Activated T-helper 9 cell treated with anti-CD3 and anti-CD28 coated beads, Interleukin-2, amount 50 U/mL, for 16 hours (primary cell): ENCODE measurements at places on chromosomes 3 and 15.

- no peak for DNase-seq
Measured at GRCh38 chr15:85785887-85786780, 8.6 kb downstream of the KLHL25 start.

DNA sequence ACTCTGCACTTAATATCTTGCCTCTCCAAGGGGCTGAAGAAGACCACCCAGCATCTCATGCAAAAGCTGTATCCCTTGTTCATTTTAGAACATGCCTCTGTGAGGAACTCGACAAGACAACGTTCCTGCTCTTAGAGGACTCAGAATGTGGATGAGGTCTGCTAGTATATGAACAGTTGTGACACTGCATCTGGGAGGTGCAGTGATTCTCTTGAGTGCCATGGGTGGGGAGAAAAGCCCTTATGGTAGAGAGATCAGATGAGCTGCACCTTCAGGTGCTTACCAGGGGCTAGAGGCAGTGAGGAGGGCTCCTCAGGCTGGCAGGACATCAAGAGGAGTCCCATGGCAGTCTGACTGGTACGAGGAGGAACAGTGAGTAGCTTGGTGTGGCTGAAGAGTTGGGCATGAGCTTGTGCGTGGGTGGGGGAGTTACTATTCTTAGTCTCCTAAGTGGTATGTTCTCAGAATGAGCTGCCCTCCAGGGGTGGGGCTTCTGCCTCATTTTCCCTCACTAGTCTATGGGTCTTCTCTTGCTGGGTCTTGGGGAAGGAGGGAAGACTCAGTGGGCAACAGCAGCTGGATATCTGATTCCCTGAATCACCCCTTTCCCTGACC lies 56.7 kb upstream of the ATP2B2 start:
- DNase-seq, result no peak

GRCh38 chr3:53641397-53641796 lies 147.0 kb downstream of the CACNA1D start:
- DNase-seq, result no peak

GRCh38 chr3:45666757-45667431 lies 22.3 kb upstream of the SACM1L start:
- DNase-seq, result no peak

- no peak for DNase-seq
Measured at GRCh38 chr3:46524008-46524407, 26.2 kb downstream of the RTP3 start.

- DNase-seq, result no peak
Measured at GRCh38 chr15:65326117-65326526, 21.6 kb downstream of the RNU5B-1 start.

DNA sequence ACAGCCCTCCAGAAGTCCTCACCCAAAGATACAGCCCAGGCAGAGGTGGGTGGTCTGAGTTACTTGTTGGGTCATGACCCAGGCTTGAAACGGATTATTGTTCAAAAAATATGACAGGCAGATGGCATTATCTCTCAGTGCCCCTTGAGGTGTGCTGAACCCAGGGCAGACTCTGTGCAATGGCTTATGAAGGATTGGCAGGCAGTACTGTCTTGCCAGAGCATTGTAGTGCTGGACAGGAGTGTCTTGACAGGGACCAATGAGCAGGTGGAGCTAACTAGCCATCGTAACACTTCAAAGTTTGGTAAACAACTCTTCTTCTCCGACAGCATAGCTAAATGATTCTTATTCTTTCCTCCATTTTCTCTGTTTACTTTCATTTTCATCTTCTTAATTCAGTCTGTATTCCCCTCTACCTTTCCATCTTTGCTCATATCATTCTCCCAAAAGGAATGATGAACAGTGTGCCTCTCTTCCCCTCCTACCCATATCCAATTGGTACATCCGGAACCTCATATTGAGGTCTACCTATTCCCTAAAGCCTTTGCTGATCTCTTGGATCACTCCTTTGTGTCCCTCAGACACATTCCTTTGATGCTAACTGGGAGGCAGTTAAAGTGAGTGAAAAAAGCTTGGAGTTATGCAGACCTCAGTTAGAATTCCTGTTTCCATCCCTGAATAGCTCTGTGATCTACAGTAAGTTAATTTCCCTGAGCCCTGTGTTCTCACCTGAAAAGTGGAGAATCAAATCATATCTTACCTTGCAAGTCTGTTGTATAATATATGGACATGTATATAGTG lies 2.6 kb upstream of the IL20RB start:
- DNase-seq, result no peak

- no peak for DNase-seq
Measured at GRCh38 chr3:13700362-13700761, 151.4 kb downstream of the FBLN2 start.

DNA sequence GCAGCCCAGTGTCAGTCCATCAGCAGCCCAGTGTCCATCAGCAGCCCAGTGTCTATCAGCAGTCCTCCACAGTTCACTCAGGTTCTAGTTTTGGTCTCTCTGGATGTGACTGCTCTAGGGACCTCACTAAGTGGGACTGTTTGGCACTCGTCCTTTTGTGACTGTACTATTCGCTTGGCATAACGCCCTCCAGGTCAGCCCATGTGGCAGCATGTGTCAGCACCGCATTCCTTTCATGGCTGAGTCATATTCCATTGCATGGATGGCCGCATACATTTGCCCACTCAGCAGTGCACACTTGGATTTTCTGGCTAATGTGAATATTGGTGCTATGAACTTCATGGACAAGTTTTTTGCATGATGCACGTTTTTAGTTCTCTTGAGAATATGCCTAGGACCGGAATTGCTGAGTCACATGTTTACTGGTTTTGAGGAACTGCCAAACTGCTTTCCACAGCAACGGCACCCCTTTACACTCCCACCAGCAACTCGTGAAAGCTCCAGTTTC lies 16.4 kb downstream of the CHST13 start:
- no peak for DNase-seq

DNA sequence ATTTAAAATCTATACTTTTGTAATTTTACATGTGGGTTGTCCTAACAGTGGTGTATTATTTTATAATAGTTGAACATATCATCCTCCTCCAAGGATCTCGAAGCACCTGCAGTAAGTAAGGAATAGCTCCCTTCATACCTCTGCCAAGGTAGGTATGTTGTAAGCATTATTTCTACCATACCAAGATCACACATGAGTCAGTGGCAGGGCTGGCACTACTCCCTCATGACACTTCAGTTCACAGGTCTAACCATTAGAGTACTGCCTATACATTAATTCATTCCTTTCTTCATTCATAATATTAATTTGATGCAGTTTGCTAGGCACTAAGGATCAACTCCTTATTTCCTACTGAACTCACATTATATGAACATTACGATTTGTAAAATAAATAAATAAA lies 11.9 kb upstream of the LEKR1 start:
- DNase-seq, result no peak

DNA sequence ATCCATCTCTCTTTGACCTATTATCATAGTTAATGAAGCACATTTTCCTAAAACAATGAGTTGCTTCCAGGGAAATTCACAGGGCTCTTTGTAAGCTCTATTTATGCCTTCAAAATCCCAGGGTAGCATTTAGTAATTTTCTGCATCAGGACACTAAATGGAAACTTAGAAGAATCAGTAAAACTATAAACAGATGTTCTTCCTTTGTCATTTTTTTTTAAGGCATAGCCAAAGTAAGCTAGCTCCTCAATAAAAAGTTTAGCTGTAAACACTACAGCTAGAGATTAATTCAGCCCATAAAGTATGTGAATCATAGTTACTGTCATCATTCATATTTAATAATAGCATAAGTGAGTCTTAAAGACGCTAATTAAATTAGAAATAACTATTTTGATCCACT lies 79.3 kb downstream of the RPL22L1 start:
- DNase-seq, result no peak

GRCh38 chr3:146577662-146578061 lies 27.5 kb downstream of the PLSCR5 start:
- no peak for DNase-seq

GRCh38 chr3:97793420-97794019 lies 28.3 kb upstream of the CRYBG3 start:
- DNase-seq, result no peak

DNA sequence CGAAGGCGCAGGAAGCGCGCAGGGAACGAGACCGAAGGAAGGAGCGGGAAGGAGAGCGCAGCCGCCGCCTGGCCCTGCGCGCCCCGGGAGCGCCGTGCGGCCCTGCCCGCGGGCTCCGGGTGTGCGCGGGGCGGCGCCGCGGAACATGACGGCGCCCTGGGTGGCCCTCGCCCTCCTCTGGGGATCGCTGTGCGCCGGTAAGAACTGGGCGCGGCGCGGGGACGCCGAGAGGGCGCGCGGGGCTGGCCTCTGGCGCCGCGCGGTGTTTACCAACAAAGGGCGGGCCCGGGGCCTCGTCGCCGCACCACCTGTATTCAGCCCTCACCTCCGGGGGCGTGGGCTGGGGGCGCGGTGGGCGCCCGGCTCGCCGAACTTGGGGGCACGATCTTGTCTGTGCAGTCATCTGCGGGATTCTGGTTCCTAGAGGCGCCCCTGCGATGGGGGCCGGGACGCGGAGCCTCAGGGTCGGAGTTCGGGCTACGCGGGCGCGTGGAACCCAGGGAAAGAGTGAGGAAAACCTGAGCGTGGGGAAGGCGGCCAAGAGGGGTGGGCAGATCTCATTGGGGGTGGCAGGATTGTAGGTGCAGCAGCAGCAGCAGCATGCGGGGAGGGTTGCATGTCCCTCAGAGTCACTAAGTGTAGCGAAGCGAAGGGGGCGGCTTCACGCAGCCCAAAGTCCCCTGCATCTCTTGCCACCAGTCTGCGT lies 641 bp downstream of the ACVR2B start:
- DNase-seq, result no peak

DNA sequence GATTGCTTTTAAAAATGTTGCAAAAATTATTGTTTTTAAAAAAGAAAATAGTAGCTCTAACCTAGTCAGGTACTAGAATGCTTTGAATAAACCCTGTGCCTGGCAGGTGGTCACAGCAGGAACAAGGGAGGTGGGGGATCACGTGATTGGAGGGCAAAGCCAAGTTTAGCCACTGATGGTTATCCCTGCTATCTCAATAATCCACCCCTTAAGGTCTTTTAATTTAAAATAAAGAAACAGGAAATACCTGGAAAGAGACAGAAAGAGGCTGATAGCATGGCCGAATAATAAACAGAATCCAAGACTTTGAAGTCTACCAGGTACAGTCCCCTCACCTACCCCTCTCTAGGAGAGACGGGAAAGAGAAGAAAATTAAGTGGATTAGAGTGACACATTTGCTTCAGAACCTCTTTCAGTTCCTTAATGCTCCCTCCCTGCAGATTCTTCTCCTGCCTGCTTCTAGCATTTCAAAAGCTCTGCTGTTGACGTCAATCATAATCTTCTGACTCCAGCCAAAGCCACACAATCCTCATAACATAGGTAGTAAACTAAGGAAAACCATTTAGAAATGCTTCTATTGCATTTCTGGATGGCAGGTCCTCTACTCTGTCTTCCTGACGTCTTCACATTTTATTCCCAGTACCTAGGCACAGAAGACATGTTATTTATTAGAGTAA lies 303.4 kb upstream of the MME start:
- no peak for DNase-seq

DNA sequence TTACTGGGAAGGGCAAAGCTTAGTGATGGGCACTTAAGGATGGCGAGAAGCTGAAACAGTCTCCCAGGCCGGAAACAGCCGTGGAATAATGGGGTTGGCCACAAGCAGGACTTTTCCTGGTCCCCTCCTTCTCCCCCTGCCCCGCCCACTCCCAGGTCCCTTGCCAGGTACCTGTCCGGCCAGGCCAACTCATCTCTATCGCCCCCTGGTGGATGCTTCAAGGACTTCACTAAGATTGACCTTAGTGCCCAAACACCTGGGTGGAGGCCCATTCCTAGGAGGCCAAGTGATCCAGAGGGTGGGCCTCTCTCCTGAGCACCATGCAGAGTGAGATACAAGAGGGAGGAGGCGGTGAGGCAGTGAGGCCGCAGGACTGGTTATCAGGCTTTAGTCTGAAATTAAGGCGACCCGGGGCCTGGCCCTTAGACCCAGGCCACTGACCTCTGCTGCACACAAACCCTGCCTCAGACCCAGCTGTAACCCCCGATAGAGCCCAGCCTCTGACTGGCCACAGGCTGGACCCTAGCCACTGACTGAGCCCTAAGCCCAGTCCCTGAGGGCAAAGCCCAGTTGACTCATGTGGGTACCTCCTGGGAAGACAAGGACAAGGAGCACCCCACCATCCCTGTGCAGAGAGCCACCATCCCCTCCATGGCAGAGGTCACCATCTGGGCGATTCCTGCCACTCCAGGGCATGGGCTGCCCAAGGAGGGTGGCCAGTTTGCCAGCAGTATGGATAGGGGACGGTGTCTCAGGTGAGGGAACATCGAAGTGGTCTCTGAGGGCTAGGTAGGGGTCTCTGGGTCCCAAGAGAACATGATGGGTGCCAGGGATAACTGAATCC lies 37.6 kb downstream of the VIPR1 start:
- peak; percentile 44 for DNase-seq

DNA sequence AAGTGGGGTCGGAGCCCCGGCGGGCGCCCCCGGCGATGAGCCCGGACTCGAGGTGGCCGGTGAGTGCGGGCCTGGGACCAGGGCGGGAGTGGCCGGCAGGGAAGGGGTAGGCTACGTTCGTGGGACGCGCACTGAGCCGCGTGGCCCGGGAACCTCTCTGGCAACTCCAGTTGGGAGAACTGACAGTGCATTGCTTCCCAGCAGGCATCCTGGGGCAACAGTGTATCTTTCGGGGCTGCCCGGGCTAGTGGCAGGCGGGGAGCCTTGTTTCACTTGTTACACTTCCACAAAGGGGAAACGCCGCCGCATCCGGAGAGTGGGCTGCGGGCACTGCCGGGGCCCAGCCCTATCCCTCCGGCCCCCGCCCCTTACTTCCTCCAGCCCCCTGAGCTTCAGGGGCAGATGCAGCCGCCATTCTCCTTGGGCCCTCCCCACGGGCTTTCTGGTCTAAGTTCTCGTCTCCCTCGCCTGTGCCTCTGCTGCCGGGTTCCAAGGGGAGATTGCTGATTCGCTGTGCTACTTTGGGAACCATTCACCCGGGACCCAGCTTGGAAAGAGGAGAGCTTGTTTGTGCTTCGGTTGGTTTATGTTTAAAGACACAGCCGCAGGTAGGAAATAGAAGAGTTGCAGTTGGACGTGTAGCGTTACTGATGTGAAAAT lies 675 bp downstream of the BRPF1 start:
- no peak for DNase-seq

DNA sequence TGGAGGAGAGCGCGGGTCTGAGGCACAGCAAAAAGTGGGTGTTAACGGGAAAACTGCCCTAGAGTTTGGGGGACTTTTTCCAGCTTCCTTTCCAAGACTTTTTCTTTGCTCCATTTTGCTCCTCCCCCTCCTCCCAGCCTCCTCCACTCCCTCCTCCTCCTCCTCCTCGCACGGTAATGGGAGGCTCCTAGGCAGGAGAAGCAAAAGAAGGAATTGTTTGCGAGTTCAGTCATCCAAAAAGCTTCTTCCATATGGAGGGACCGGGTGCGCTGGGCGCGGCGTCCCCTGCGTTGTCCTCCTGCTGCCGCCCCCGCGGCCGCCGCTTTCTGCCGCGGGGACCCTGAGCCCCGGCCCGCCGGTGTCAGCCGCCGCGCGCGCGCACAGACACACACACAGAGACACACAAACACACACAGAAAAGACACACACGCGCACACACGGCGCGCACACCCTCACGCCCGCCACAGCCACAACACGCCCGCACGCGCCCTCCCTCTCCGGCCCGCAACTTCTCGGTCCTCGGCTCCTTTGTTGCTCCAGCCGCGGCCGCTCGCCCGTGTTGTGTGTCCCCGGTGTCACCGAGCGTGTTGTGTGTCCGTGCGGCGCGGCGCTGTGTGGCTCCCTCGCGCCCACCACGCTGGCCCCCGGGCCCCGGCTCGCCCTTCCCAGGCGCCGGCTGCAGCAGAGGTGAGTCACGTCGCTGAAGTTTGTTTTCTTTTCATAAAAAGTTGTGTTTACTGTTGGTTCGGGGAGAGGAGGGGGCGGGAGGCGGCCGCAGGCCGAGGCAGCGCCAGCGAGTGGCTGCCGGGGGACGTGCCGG lies at the start of gene BOC:
Gene BOC (plus strand): TSS at position 228 of the 820 bp plus-strand sequence. CDS start 38,246 bp downstream, outside the sequence.
- no peak for DNase-seq
